ENCODE measurements at places on chromosomes 12 and 14.

DNA sequence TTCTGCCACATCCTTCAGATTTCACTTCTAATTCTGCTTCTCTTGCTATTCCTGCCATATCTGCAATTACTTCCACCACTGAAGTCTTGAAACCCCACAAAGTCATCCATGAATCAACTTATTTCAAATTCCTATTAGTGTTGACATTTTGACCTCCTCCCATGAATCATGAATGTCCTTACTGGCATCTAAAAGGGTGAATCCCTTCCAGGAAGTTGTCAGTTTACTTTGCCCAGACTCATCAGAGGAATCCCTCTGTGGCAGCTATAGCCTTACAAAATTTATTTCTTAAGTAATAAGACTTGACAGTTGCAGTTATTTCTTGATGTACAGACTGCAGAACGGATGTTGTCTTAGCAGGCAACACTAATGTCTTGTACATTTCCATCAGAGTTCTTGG is 162.9 kb downstream of the PCNX1 start:
- no peaks in the 10 kb centered on the region for H3K27me3 ChIP-seq
- no peak for DNase-seq
- no peak overlapping the region for H3K4me3 ChIP-seq
- H3K36me3 ChIP-seq, result peaks cover 15% of the 10 kb centered on the region
- no peak overlapping the region for H3K27ac ChIP-seq
- H3K4me1 ChIP-seq, result no peaks in the 10 kb centered on the region

DNA sequence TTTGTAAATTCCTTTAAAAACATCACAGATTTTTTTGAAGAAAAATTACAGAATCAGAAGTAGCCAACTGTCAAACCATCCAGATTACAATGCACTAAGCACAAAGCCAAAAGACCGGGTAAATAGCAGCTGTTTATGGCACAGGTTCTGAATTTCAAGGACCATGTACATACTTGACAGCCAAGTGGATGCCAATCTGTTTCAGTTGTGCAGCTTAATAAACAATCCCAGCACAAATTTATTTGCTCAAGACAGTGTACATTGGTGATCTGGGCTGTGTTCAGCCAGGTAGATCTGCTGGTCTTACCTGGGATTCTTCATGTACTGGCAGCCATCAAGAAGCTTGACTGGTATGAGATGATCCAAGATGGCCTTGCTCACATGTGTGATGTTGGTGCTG is 229.8 kb upstream of the FLRT2 start:
- no peak overlapping the region for H3K27ac ChIP-seq
- H3K4me3 ChIP-seq, result no peak overlapping the region
- no peaks in the 10 kb centered on the region for H3K36me3 ChIP-seq
- no peaks in the 10 kb centered on the region for H3K27me3 ChIP-seq
- DNase-seq, result no peak
- H3K4me1 ChIP-seq, result no peaks in the 10 kb centered on the region

DNA sequence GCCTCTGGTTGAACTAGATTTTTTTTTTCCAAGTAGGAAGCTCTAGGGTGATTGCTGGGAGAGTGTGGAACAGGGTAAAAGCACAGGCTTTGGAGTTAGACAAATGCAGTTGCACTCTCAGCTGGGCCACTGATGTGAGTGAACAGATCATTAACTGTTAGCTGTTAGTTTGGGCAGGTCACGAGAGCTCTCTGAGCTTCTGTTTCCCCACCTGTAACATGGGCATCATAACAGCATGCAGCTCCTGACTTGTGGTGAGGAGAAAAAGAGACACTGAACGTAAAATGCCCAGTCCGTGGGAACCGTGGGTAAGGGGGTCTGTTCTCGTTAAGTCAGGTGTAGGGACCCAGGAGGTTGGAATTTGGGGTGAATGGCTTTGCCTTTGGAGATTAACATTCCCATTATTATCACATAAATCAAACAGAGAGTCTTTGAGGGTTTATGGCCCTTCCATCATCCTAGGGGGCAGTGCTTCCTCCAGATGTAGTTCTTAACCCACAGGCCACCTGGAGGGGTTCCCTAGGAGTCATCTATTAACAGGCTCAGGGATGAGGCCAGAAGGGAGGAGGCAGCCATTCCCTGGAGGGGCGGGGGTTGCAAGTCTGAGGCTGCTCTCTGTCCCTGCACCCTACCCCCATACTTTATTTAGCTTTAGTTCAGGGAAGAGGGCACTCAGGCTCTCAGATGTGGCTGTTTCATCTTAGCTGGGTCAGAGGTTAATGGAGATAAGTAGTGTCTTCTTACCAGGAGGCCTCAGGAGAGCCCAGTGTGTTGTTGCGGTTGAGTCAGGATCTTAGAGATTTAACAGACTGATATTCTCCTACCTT is 135.2 kb downstream of the DACT1 start:
- no peak overlapping the region for H3K27ac ChIP-seq
- no peaks in the 10 kb centered on the region for H3K27me3 ChIP-seq
- peak; percentile 85 for DNase-seq
- H3K36me3 ChIP-seq, result no peaks in the 10 kb centered on the region
- no peaks in the 10 kb centered on the region for H3K4me1 ChIP-seq
- no peak overlapping the region for H3K4me3 ChIP-seq

DNA sequence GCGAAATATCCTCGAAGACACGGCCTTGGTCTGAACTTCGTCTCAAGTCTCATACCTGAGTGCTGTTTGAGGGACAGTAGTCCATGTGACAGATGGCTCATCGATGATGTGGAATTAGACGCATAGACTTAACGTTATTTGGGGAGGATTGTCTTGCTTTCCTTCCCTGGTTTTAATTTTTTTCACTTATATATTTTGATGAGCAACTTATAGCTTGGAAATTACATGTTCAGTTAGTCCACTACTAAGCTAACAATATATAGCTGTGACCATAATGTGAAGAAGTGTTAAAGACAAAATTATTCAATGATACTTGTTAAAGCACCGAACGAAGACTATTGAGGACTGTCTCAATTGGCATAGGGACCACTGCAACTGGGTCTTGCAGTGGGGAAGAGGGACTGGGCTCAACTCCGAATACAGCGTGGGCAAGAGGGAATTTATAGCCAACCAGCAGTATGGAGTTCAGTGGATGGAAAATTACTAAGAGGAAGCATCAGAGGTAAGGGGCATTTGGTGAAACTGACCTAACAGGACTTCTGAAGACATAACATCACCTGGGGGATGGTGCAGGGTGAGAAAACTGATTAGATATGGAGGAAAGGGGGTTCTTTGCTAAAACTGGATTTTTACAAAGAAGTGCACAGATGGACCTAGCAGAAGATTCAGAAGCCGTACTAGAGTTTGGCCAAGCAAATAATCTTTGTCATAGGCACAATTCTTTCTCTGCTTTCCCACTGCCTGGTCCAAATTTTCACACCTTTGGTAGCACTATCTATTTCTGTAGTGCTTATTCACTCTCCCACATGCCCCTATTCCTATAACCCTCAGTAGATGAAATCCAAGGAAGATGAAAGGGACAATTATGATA is 910 bp upstream of the TM7SF3 start:
- peak overlapping the region; percentile 90 for H3K4me3 ChIP-seq
- H3K27ac ChIP-seq, result peak overlapping the region; percentile 84
- no peaks in the 10 kb centered on the region for H3K27me3 ChIP-seq
- H3K36me3 ChIP-seq, result no peaks in the 10 kb centered on the region

- no peak overlapping the region for H3K4me3 ChIP-seq
- no peak overlapping the region for H3K27ac ChIP-seq
- H3K36me3 ChIP-seq, result no peaks in the 10 kb centered on the region
- DNase-seq, result no peak
- H3K4me1 ChIP-seq, result no peaks in the 10 kb centered on the region
Measured at GRCh38 chr12:63805704-63806672, 26.3 kb downstream of the RXYLT1 start.

- H3K27me3 ChIP-seq, result no peaks in the 10 kb centered on the region
- H3K36me3 ChIP-seq, result no peaks in the 10 kb centered on the region
- H3K27ac ChIP-seq, result peak overlapping the region; percentile 97
- no peak for DNase-seq
- H3K4me1 ChIP-seq, result peaks cover 2% of the 10 kb centered on the region
- H3K4me3 ChIP-seq, result peak overlapping the region; percentile 97
Measured at GRCh38 chr12:27013611-27014084, 536 bp downstream of the TM7SF3 start.

Measured in kidney (tissue), 22 donors.